ENCODE measurements at places on chromosomes 7 and 10.
A peak's percentile ranks its signal among the peaks of the same experiment; 100 is the strongest.

DNA sequence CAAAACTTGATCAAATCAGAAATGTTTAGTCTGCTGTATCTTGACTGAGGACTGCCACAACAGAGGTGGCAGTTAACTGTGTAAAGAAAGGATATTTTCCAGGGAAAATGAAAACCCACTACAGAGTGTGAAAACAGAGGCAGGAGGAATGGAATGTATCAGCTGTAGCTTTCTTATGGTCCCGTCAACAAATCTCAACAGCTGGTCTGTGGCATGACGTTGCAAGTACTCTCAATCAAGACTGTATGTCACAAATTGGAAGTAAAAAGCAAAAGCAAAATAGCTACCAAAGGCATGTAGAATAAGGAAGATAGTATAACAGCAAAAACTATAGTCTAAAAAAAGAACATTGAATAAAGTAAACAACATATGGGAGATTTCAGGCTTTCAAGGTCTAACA lies 123.5 kb downstream of the KMT2C start:
- DNase-seq = no peak

DNA sequence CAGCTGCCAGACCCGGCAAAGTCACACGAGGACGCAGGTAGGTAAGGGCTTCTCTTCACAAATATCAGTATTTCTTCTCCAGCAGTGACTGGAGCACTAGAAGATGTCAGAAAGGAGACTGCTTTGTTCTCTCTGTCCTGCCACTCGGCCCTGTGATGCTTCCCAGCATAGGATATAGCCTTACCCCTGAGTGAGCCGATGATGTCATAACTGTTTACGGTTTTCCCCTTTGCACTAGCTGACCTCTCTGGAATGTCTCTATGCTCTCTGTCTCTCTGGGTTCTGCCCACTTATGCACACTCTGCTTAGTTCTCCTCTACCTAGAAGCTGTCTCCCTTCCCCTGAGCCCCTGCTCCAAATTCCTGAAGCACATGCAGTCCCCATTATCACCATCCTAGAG lies 167.5 kb upstream of the PODXL start:
- no peak for DNase-seq

- DNase-seq = peak; percentile 25
Observed at GRCh38 chr10:64091897-64092296, 570.7 kb downstream of the REEP3 start.

DNA sequence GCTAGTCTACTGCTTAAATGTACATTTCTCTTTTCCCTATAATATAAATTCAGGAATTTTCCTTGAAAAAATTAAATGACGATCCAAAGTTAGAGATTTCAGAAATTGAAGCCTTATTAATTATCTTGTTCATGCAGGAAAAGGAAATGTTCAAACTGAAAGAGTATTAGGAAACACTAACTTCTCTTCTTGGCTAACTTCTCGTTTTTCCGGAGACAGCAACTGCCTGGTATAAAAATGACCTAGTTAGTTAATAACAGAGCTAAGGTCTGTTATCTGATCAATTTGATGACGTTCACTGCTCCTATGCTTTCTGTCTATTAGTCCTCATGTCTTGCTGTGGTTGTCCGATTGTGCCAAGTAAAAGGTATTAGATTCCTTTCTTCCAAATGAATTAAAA lies 212.5 kb downstream of the DGKB start:
- no peak for DNase-seq

DNA sequence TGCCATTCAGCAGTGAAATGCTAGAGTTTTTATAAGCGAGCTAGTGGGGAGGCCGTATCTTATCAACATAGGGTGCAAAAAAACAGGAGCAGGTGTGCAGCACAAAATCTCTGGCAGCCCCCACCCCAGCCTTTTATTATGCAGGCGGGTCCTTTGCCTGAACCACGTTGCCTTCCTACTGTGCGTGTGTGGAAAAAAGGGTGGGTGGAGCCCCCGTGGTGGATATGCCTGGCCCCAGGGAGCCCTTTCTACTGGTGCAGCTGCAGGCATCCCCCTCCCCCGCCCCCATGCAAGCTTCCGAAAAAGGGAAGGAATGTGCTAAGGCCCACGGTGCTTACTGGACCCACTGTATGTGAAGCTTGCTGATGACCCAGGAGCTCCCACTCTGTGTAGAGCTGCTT lies 175.9 kb downstream of the USP6NL start:
- DNase-seq = no peak

- DNase-seq = peak; percentile 49
Observed at GRCh38 chr7:87330942-87331341, 14.5 kb upstream of the CROT start.

- no peak for DNase-seq
Observed at GRCh38 chr7:158406801-158407200, 180.8 kb downstream of the PTPRN2 start.

DNA sequence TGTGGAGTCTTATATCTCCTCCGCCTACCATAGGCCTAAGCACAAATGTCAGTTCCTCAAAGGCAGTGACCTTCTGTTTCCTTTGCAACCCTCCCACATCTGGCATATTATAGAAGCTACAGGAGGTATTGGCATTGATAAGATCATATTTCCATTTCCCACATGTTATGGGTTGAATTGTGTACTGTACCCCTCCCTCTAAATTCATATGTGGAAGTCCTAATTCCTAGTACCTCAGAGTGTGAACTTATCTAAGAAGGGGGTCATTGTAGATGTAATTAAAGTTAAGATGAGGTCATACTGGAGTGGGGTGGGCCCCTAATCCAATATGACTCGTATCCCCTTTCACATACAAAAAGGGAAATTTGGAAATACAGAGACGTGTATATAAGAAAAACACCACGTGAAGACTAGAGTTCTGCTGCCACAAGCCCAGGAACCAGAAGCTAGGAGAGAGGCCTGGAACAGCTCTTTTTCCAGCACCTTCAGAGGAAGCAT lies 6.1 kb upstream of the LAMB4 start:
- no peak for DNase-seq

DNA sequence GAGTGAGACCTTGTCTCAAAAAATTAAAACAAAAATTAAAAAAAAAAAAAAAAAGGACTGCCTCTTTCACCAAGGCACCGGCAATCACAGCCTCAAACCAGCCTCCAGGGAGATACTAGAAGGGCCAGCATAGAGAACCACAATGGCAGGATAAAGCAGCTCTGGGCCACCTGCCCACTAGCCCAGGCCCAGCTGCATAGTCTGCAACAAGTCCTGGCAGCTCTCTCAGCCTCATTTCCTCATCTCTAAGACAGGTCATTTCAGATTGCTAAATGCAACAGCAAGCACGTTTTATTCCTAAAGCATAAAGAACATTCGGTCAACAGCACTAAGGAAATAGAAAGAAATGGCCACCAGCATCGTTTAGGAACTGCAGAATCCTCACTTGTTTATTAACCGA lies 28.8 kb downstream of the XPNPEP1 start:
- no peak for DNase-seq

- peak; percentile 96 for DNase-seq
Observed at GRCh38 chr10:30437031-30437841, 3.3 kb downstream of the MAP3K8 start.

DNA sequence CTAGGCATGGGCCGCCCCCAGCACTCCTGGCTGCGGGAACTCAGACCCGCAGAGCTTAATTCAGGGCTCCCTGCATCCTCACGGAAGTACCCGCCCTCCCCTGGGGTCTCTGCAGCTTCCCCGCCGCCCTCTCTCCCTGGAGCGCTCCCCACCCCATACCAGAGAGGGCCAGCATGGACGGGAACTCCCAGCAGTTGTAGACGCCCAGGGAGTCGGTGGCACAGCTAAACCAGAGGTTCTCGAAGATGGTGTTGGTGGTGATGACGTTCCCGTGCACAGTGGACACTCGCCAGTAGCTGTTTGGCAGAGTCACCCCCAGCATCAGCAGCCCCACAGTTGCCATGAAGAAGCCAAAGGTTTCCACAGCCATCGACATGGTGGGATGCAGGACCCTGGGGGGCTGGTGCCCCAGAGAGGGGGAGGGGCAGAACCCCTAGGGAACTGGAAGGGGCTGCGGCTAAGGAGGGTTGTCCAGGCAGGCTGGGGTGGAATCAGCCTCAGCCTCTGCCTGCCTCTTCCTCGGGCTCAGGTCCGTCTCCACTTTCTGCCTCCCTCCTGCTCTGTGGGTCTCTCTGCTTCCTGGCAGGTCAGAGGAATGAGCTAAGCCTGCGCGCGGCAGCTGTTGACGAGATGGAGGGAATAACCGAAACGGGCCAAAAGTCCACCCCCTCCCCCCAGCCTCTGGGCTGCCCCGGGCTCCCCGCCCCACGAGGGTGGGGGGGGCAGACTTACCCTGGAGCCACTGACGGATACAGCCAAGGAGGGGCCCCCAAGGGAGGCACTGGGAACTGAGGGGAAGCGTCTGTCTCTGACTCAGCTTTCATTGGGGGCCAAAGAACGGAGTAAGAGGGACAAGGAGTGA lies at the start of gene CLDN15:
Gene CLDN15 (minus strand): TSS at position 597 of the 862 bp plus-strand sequence. CDS start 221 bp downstream, at position 376.
- DNase-seq = no peak

DNA sequence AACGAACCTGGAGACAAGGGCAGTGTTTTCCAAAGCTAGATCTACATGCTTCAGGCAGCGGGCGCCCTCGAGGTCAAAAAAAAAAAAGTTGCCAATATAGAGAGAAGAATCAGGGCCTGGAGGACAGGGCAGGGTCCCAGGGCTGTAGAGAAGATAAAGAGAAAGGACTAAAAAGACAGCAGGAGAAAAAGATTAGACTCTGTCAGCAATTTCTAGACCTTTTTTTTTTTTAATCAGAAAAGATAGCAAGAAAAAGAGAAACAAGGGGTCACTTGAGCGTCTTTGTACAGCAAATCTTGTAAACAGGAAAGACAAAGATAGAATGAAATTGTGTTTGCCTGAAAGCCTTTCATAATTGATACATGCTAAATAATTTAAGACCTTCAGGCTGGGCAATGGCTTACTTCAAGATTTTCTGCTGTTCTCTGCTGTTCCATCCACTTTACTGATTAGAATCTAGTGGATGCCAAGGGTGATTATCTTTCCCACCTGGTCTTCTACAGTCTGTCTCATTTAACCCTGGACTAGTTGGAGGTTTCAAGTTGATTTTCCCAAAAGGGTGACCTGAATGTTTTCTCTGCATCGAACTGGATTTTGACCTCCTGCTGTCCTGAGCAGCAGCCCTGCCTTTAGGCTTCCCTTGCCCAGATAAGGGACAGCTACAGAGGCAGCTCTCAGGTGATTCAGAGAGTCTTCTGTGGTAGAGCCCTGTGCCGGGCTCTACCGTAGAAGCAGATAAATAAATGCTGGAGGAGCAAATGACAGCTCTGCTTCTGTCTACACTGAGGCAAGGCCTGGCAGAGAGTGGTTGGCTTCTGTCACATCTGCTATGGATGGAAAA lies 5.1 kb downstream of the LMOD2 start:
- DNase-seq = no peak

DNA sequence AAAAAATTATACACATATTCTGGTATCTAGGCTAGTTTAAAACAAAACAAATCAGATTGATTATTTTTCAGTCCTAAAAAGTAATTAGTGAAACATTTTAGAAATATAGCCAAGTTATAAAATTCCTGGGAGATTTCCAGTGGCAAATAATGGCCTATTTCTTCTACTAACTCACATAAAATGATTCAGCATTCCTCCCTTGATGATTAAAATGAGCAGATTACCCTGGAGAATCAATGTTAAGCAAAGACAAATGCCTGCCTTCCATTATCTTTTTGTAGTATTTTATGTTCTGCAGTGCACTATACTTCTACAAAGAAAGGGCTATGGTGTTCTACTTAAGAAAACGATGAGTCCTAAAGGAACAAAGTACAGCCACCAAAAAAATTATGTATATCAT lies 53.6 kb downstream of the PARD3 start:
- DNase-seq = no peak

- DNase-seq = no peak
Observed at GRCh38 chr7:41774966-41775365, 72.1 kb upstream of the INHBA start.

Measured in Jurkat, Clone E6-1 (cell line).